Stimulated activated CD8-positive, alpha-beta memory T cell treated with anti-CD3 and anti-CD28 coated beads, Interleukin-4, amount 100 ng/mL, for 1 hour (primary cell): ENCODE measurements at places on chromosomes 13 and 19.

DNA sequence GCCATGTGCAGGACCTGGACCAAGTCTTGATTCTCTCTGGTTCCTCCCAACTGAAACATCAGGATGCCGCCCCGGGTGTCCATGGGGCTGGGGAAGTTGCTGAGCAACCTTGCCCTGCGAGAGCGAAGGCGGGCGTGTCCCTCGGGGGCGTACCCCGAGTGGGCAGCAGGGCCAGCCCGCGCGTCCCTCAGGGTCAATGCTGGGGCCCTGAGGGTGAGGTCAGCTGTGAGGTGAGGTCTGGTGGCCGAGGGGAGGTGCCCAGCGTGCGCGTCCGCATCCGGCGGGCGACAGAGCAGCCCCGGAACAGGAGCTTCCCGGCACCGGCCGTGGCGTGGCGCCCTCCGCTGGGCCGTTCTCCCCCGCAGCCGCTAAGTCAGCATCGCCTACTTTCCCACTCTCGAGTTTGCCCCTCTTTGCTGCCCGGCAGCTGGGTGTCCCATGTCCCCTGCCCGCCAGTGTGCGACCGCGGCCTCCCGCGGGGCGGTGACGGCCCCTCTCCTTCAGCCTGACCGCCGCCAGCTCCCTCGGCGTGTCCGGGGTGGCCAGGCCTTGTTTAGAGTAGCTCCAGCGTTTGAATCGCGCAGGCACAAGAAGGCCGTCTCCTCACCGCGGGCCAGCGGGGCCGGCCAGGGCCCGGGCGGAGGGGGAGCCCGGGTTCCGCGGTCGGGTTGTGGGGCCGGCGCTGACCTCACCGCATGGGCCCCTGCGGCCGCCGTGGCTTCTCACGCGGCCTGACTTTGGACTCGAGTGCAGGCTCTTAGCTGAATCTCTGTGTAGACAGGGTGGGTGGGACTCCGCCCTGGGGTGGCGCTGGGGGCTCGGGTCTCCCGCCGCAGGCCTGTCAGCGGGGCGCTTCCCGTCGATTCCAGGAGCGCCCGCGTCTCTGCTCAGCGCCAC lies 33.0 kb downstream of the GJA3 start:
- no peak for DNase-seq

DNA sequence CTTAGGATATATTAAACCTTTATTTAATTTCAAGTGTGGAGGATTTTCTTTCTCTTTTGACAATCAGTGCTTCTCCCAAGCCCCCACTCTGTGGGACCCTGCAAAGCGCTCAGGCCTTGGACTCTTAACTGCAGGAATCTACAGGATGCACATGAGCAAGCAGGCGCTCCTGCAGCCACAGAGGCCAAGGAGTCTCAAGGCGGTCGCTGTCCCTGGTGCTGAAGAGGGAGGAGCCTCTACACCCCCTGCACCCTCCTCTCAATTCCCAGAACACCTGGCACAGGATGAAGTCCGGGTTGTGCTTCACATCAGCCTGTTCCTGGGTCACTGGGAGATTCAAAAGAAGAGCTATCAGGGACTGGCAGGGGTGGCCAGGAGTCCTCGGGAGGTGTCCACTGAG lies 13.5 kb downstream of the OR10H4 start:
- DNase-seq, result no peak

GRCh38 chr13:97855570-97856303 lies 97.7 kb upstream of the IPO5 start:
- DNase-seq, result no peak

GRCh38 chr13:24788538-24788937 lies 24.6 kb downstream of the RNF17 start:
- DNase-seq, result no peak

GRCh38 chr13:101140936-101141335 lies 275.4 kb downstream of the NALCN start:
- DNase-seq, result no peak

- no peak for DNase-seq
Observed at GRCh38 chr13:31824705-31825517, 85.6 kb downstream of the RXFP2 start.

DNA sequence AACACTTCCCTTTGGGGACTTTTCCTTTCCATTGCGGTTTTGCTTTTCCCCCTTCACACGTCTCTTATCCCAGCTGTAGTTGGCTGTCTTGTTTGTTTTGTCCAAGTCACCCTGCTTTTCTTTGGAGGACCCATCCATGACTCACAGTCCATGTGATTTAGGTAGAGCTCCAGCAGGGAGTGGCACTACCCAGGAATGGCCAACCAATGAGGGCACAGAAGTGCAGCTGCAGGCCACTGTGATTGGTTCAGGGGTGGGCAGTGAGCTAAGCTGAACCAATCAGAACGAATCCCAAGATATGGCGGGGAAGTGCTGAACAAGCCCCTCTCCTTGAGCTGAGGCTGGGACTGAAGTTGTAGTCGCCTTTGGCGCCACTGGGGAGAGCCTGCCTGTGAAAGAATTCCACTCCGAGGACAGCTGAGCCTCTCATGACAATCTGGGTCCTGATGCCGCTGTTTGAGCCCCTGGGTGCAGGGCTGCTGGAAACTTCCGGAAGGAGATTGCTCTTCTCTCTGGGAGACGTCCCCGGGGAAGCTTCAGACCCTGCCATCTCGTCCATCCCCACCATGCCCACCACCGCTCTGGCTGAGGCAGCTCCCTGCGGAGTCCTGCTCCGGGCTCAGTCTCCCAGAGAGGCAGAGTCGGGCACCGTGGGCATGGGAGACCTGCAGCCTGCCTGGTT lies 62.9 kb upstream of the URI1 start:
- no peak for DNase-seq

DNA sequence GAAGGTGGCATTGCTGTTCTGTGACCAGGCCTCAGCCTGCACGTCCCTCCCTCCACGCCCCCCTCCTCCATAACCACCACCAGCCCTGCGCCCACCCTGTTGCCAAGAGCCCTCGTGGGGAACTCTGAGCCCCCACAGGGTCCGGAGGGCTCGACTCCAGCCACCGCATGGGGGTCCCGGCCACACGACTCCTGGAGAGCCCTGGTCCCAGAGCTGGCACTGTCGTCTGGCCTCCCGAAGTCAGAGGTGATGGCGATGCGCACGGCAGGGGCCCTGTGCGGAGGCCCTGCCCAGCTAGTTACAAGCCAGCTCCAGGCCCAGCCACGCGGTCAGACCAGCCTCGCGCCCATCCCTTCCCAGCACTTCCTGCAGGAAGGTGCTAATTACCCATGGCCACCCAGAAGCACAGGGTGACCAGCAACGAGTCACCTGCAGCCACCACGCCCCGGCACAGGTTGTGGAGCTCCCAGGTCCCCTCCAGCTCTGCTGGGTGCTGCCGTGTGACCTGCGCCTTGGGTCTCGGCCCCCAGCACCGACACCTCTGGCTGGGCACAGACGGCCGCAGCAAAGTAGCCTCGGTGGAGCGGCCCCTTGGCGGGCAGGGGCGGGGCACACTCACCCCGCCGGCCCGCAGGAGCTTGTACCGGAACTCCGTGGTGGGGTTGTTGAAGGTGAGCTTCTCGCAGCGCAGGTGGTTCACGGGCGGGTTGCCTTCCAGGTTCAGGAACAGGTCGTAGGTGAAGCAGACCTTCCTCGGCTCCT lies 49.6 kb downstream of the MLLT1 start:
- no peak for DNase-seq

GRCh38 chr13:54383604-54384003 lies 1355.0 kb downstream of the OLFM4 start:
- DNase-seq, result no peak

DNA sequence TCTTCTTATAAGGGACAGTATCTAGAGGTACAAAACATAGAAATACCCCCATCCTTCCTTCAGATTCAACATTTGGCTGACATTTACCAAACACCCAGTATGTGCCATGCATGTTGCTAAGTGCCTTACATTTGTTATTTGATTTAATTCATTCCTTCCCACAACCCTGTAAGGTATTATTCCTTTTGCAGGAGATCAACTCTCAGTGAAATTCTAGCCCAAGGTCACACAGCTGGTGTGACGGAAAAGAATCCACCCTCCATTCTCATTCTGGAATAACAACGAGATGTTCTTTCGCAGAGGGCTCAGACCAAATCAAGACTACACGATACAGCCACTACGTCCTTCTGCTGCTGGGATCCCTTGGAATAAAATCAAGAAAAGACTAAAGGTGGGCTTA lies 67.8 kb downstream of the C13orf42 start:
- DNase-seq, result no peak

DNA sequence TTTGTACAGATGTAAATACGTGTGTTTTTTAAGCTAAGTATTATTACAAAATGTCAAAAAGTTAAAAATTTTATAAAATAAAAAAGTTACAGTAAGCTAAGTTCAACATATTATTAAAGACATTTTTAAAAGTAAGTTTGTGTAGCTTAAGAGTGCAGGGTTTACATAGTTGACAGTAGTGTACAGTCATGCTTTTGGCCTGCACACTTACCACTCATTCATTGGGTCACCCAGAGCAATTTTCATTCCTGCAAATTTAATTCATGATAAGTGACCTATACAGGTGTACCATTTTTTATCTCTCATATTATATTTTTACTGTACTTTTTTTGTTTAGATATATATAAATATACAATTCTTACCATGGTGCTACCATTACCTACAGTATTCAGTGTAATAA lies 769.9 kb upstream of the SLITRK6 start:
- no peak for DNase-seq
